Neural crest cell (in vitro differentiated cells): ENCODE measurements at places on chromosomes 3 and 15.

DNA sequence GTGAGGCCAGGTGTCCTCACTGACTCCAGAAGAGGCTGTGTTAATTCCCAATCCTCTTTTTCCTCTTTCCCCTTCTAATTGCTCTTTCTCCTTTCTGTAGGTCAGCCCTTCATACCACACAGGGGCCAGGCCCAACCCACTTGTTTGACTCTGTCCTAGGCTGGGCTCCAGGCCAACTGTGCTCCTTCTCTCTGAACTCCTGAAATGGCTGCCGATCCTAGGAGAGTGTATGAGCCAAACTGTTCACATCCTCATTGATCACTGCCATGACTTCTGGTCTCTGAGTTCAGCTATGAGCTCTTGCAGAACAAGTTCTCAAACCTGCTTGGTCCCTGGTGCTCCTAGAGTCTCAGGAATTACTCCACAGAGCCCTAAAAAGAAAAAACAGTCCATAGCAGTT, 145.1 kb downstream of the VGLL4 start:
- no peaks in the 10 kb centered on the region for H3K27me3 ChIP-seq
- peaks cover 8% of the 10 kb centered on the region for H3K36me3 ChIP-seq
- DNase-seq = no peak

DNA sequence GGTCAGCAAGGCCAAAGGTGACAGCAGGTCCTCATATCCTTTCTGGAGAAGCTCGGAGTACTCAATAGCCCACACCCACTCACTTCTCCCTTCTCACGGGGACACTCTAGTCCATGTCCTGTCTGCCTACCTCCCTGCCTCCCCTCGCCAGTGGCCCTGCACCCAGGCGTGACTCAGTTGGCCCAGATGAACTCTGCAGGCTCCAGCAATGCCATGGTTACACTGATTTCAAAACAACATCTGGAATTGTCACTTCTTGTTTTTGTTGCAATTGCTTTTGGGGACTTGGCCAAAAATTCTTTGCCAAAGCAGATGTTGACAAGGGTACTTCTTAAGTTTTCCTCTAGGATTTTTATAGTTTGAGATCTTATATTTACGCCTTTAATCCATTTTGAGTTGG, 13.0 kb downstream of the IL16 start:
- H3K36me3 ChIP-seq = peaks cover 3% of the 10 kb centered on the region
- DNase-seq = no peak
- H3K4me1 ChIP-seq = no peaks in the 10 kb centered on the region
- H3K27ac ChIP-seq = no peak overlapping the region

DNA sequence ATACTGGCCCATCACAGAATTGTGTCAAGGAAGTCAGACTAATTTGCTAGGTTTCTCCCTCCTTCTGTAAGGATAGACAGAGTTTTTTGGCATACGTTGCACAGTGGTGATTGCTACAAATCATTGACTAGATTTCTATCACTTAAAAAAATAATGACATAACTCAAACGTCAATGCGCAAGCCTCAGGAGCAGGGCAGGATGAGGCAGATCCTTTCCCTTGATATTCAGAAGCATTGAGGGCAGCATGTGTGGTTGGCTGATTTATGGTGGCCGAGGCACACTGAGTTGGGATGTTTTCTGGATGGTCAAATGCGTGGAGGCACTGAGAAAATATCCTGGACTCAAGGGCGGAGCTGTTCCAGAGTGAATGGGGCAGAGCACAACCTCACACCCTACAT, 14.4 kb downstream of the THSD4 start:
- H3K4me3 ChIP-seq = no peak overlapping the region
- H3K27me3 ChIP-seq = peaks cover 2% of the 10 kb centered on the region
- peaks cover 3% of the 10 kb centered on the region for H3K36me3 ChIP-seq
- H3K27ac ChIP-seq = no peak overlapping the region
- DNase-seq = no peak

DNA sequence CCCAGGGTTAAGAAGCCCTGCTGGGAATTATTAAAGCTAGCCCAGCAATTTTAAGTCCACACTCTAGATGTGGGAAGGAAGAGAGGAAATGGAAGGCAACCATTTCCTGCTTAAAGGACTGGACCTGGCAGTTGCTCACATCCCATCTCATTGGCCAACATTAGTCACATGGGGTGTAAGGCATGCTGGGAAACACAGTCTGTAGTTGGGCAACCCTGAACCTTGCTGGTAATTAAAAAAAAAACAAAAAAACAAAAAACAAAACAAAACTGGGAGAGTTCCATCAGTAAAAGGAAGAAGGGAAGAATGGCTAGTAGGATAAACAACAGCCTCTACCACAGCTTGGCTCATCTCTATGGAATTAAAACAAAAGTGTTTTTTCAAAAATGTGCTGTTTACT, 136.0 kb downstream of the VGLL4 start:
- no peaks in the 10 kb centered on the region for H3K27me3 ChIP-seq
- H3K4me3 ChIP-seq = no peak overlapping the region
- H3K27ac ChIP-seq = peak overlapping the region; percentile 92
- DNase-seq = no peak

DNA sequence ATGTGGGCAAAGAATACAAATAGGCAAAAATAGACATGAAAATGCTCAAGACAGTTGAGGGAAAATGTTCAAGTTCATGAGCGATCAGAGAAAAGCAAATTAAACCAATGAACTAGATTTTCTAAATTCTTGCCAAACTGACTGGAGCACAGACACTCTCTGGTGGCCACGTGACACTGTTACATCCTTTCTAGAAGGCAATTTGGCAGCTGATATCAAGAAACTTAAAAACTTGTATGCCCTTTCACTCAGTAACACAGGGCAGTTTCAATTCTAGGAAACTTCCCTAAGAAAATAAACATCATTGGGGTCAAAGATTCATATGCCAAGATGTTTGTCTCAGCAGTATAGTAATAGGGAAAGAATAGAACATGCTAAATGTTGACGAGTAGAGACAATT, 52.2 kb downstream of the ABHD5 start:
- no peaks in the 10 kb centered on the region for H3K4me1 ChIP-seq
- no peak overlapping the region for H3K27ac ChIP-seq
- no peaks in the 10 kb centered on the region for H3K27me3 ChIP-seq
- H3K4me3 ChIP-seq = no peak overlapping the region

GRCh38 chr3:49013113-49013737, 5.2 kb downstream of the DALRD3 start:
- peak overlapping the region; percentile 74 for H3K4me3 ChIP-seq
- no peak for DNase-seq
- no peak overlapping the region for H3K27ac ChIP-seq
- H3K4me1 ChIP-seq = peaks cover 17% of the 10 kb centered on the region
- H3K36me3 ChIP-seq = peaks cover 9% of the 10 kb centered on the region

DNA sequence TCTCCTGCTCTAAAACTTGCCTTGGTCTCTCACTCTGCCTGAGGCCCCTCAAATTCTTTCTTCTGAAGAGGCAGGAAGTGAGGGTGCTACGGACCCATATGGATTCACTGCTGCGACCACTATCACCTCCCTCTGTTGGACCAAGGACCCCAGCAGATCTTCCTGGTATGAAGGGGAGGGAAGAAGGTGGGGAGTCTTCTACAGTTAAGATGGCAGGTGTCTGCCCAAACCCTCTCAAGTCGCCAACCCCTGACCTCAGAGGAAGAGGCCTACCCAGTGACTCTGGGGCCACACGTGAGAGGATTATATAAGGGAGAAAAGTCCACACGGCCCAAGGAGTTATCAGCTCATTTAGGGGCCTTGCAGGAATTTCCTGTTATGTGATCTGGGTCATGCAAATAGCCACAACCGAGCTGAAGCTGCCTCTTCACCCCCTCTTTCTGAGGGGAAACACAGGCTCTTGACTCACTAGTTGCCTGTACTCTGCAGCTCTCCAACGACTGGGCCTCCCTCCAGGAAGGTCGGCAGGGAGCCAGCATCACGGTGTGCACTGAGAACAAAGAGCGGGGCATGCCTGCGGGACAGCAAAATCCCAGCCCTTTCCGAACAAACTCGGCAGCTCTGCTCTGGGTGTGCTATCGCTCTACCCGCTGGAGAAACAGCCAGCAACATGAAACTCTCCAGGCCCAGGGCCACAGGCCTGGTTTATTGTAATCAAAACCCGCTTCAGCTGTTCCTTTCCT, 116.0 kb downstream of the XXYLT1 start:
- peak overlapping the region; percentile 58 for H3K27ac ChIP-seq
- no peak for DNase-seq
- H3K36me3 ChIP-seq = peaks cover 3% of the 10 kb centered on the region

DNA sequence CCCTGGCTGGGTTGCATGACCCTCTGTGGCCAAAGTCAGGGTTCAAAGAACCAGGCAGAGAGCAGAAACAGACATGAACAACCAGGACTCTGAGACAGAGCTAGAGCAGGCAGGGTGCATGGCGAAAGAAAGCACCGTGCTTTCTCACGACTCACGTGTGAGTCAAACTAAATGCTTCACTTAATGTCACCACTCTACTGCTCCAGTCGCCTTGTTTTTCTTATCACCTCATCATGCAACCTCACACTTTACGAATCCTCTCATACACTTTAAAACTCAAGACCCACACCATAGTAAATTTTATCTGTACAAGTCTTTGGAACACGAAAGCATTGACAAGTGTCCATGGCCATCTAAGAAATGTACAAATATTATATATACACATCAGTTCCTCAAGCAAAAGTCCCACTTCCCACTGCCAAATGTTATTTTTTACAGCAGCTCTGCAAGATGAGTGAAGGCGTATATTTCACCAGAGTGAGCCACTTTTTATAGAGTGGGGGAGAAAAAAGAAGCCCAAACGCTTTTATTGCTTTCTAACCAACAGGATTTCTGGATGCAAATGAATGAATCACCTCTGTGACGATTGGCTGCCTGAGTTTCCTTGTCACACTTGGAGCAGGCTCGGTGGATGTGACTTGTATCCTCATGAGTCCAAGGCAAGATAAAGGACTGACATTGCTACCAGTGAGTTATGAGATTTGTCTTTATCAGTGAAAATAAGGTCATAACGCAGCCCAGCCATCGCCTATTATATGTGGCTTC, 16.0 kb upstream of the MEGF11 start:
- H3K27me3 ChIP-seq = peaks cover 7% of the 10 kb centered on the region
- H3K4me3 ChIP-seq = no peak overlapping the region
- peaks cover 21% of the 10 kb centered on the region for H3K4me1 ChIP-seq
- no peak for DNase-seq
- no peak overlapping the region for H3K27ac ChIP-seq
